ENCODE measurements at places on chromosomes 7 and 10.

- DNase-seq = no peak
Observed at GRCh38 chr10:125881192-125881591, at the start of gene DHX32. Gene DHX32, minus strand, starts transcription at chr10:125881292. Its CDS starts 468 bp downstream, at chr10:125880824.

GRCh38 chr7:106071999-106072714 lies 40.0 kb downstream of the SYPL1 start:
- no peak for DNase-seq

- DNase-seq = no peak
Observed at GRCh38 chr10:46084321-46085165, 38.5 kb upstream of the MSMB start.

GRCh38 chr10:122103592-122103991 lies 114.6 kb downstream of the TACC2 start:
- no peak for DNase-seq

GRCh38 chr7:110148054-110148453 lies 942.9 kb upstream of the LRRN3 start:
- no peak for DNase-seq
